ENCODE measurements at places on chromosomes 11 and 22. TPM values are rescaled to one million over a fixed set of nuclear protein-coding genes. Genes with fewer than 3 reads are reported as not detected.
A peak's percentile ranks its signal among the peaks of the same experiment; 100 is the strongest.

PEX26 gene
- total RNA-seq, result 15.4 TPM

DNA sequence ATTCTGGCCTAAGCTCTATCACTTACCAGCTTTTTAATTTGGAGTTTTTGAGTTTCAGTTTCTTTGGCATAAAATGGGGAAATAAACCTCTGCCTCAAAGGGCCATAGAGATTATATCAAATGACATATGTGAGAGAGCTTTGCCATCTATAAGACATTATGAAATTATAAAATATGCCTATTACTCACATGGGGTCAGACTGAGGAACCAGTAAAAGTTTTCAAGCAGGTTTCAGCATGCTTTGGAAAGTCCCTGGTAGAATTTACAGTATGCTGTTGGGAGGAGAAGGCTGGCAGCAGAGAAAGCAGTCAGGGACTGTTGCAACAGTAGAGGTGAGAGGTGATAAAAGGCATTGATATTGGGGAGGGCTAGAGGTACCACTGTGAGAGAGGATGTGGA, 13.6 kb upstream of the MTNR1B start:
- DNase-seq, result no peak

TYR gene
- total RNA-seq, result not detected

DNA sequence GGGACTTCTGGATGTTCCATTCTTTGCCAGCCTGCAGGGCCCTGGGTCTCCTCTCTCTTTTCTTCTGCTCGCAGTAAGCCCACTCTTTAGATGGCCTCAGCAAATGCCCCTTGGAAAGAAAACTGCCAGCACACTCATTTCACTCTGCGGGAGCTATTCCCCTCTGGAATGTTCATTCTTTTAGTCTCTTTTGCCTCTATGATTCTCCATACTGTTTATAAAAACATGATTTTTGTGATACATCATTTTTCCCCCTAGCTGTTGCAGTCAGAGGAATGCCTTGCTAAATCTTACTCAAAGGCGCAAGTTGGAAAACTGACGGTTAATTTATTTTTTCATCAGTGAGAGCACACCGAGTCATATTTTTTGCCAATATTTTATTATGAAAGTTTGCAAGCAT, 184.9 kb downstream of the SNX19 start:
- no peak for DNase-seq

DNA sequence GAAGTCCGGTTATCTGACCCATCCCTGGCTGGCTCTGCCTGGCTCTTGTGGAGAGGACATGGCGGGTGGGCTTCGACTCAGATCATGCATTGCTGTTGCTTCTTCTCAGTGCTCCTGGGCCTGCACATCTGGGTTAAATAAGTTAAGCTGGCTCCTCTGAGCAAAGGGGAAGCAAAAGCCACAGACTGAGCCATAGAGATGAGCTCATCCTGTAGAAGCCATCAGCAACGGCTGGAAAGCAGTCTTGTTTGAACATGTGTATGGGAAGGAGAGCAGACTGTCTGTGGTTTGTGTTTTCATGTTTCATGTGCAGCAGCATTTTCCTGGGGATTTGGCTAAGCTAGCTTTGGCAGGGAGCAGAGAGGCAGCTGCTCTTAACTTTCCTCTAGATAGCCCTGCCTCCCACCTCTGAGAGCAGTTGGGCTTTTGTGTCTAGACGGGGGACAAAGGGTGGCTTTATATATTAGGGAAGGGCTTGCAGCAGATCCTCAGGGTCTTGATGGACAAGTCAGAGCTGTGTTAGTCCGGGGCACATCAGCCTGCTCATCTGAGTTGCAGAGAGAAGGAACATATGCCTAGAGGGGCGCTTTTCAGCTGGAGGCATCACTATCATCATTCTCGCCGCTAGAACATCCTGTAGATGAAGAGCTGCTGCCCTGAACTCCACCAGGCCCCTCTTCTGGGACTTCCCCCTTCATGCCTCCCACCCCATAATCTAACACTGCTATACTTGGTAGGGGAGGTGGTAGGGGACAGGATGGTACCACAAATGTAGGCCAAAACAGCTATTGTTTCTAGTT, 14.9 kb downstream of the DCPS start:
- peak; percentile 92 for DNase-seq

DNA sequence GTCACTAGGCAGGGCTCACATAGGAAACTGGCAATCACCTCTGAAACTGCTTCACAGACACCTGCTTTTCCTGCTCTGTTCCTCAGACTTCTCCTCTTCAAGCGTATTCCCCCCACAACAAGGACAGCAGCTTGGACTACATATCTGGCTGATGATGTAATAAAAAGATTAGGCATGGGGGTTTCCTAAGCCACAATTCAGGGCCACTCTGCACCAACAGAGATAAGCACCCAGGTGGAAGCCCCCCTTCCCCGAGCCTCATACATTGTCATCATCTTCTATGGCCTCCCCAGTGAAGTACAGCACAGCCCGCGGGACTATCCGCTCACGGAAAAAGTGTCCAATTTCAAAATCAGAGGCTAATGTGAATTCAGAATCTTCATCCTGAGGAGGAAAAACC, 25.0 kb upstream of the PHLDA2 start:
- no peak for DNase-seq

- DNase-seq, result peak; percentile 51
Observed at GRCh38 chr22:19974935-19975706, 33.5 kb upstream of the TXNRD2 start.

SLC17A6 gene
- total RNA-seq, result not detected

DNA sequence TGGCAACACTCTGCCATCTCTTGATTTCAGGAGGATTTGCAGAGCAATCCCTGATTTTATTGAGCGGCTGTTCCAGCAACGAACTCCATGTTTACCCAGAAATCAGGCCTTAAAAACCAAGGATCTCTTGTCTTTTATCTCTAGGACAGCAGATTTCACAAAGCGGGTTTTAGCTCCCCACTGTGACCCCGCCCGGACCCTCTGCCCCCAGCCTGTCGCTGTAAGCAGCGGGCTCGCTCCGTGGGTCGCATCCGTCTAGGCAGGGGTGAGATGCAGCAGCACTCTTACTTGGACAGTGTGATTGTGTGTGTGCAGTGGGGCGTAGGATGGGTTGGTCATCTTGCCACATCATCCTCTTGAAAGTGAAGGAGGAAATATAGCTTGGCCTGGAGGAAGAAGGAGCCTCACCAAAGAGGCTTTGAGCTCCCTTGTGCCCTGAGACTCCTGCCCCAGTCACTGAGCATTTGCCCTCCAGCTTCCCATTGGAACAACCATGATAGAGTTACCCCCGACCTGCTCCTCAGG, 189.2 kb upstream of the TBCEL start:
- DNase-seq, result no peak

UBQLN3 gene
- total RNA-seq, result not detected

DNA sequence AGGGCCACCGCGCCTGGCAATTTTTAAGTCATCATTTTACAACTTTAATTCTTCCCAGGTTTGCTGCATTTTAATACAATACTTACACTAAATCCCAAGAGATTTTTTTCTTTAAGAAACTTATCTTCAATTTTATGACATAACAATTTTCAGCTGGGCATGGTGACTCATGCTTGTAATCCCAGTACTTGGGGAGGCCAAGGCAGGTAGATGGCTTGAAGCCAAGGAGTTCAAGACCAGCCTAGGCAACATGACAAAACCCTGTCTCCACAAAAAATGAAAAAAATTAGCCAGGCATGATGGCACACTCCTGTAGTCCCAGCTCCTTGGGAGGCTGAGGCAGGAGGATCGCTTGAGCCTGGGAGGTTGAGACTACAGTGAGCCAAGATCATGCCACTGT, 38.8 kb downstream of the CLDN25 start:
- DNase-seq, result no peak

DNA sequence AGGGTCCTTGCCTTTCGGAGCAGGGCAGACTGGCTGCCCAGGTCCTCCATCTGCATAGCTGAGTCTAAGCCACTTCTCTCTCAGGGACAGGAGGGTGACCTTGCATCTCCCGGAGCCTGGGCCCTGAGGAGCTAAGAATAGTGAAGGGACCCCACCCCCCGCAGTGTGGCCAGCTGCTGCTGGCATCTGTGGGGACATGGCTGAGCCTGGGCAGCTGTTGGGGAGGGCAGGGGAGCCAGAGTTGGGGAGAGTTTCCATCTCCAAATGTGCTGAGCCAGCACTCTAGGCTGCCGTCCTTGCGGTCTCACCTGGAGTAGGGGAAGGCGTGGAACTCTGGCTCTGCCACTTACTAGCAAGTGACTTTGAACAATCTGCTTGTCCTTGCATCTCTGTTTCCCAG, 34.8 kb upstream of the SHISAL1 start:
- DNase-seq, result no peak

FGF19 gene
- total RNA-seq, result not detected

LIF gene
- total RNA-seq, result 33.3 TPM

DNA sequence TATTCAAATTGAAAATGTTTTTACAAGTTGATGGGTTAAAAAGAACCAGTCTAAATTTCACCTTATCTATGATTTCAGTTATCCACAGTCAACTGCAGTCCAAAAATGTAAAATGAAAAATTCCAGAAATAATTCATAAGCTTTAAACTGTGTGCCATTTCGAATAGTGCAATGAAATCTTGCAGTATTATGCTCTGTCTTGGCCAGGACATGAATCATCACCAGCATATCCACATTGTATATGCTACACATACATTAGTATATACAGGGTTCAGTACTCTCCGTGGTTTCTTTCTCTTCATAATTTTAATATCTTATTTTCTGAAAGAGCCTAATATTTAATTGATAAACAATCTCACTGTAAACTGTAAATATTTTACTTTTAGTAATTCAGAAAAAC, 45.9 kb downstream of the ARHGAP32 start:
- no peak for DNase-seq

GRCh38 chr11:125215976-125216375, 51.4 kb downstream of the PKNOX2 start:
- DNase-seq, result no peak

KREMEN1 gene
- total RNA-seq, result 0.36 TPM

DNA sequence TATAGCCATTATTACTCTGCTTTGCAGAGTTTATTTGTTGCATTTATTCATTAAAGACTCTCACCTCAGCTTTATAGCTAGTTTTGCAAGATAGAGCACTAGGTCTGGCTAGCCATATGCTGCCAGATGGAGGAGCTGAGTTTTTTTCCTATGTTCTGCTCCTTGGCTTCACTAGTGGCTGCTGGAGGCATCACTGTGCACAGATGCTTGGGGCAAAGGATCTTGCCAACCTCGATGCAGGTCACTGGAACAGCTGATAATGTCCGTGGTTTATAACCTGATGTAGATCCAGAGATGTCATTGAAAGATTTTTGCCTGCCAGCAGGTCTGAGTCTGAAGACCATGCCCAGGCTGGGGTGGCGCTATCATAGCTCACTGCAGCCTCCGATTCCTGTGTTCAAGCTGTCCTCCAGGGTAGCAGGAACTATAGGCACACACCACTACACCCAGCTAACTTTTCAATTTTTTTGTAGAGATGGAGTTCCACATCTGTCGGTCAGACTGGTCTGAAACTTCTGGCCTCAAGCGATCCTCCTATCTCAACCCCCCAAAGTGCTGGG, 63.2 kb downstream of the PACS1 start:
- no peak for DNase-seq

DNA sequence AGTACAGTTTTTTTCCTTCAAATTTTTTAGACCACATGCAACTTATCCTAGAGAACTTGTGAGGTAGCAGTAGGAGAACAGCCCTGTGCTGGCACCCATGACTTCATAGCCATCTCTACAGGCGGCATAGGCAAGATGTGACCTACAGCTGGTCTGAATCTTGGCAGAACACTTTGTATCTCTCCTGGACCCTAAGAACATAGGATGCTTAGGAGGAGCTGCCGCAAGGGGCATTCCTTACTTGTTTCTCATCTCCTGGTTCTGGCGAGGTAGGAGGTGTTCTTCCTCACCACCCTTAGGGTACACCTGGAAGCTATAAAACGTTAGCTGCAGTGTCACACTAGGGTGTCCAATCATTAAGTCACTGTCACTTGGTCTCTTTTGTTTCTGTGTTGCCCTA, 16.4 kb downstream of the CWC15 start:
- no peak for DNase-seq

All from Daoy (cell line).